Pancreas (tissue), 10 donors: ENCODE measurements at places on chromosomes 4 and X. TPM values are rescaled to one million over a fixed set of nuclear protein-coding genes. Genes with fewer than 3 reads are reported as not detected.

DNA sequence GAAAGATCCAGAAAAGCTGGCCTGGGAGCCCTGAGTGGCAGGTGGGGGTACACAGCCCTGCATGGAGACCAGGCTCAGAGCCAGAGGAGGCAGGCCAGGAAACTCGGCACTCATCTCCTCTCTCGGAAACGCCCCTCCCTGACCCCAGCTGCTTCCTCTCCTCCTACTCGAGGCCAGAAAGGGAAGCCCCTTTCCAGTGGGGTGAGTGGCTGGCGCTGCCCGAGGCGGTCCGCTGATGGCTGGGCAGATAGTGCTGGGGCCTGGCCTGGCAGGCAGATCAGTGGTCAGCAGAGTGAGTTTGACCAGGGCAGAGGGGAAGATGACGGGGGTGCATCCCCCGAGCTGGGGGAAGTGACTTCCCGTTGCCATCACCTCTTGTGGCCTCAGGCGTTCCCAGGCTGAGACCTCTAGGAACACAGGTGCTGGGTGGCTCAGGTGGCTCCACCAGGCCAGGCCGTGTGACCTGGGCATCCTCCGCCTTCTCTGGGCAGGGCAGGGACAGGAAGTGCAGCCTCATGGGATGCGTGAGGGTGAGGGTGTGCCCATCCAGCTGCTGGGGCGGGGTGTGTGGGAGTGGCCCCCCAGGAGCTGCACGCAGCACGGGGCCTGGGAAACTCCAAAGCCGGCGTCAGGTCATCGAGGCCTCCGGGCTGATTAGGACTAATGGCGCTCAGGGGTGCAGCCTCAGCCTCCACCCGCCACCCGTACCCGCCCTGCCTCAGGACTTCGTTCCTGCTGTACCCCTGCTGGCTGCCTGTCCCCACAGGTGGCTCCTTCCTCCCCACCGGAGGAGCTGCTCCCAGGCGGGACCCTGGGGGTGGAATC, 5.7 kb downstream of the SH3BP2 start:
- H3K27me3 ChIP-seq, result no peaks in the 10 kb centered on the region
- DNase-seq, result peak; percentile 62
- H3K27ac ChIP-seq, result peak overlapping the region; percentile 84
- H3K36me3 ChIP-seq, result no peaks in the 10 kb centered on the region
- H3K4me3 ChIP-seq, result peak overlapping the region; percentile 26

Gene SPANXA1
- not detected for total RNA-seq

Gene PPP4R3C
- total RNA-seq, result not detected

GRCh38 chrX:46978341-46979291, 66.4 kb downstream of the JADE3 start:
- no peaks in the 10 kb centered on the region for H3K4me1 ChIP-seq
- H3K27ac ChIP-seq, result no peak overlapping the region
- H3K27me3 ChIP-seq, result no peaks in the 10 kb centered on the region
- peak; percentile 64 for DNase-seq
- no peaks in the 10 kb centered on the region for H3K36me3 ChIP-seq
- no peak overlapping the region for H3K4me3 ChIP-seq

- no peak overlapping the region for H3K27ac ChIP-seq
- H3K36me3 ChIP-seq, result no peaks in the 10 kb centered on the region
- H3K4me3 ChIP-seq, result no peak overlapping the region
- no peak for DNase-seq
- no peaks in the 10 kb centered on the region for H3K4me1 ChIP-seq
Measured at GRCh38 chr4:140789759-140790158, 33.6 kb upstream of the TBC1D9 start.

GRCh38 chr4:15197005-15197404, 194.7 kb downstream of the CPEB2 start:
- no peaks in the 10 kb centered on the region for H3K27me3 ChIP-seq
- H3K4me1 ChIP-seq, result no peaks in the 10 kb centered on the region
- no peaks in the 10 kb centered on the region for H3K36me3 ChIP-seq
- DNase-seq, result no peak
- no peak overlapping the region for H3K27ac ChIP-seq

Gene PNMA3
- 0.19 TPM for total RNA-seq

Gene CABS1
- not detected for total RNA-seq
